ENCODE measurements at places on chromosomes 1 and 21.
A peak's percentile ranks its signal among the peaks of the same experiment; 100 is the strongest.

DNA sequence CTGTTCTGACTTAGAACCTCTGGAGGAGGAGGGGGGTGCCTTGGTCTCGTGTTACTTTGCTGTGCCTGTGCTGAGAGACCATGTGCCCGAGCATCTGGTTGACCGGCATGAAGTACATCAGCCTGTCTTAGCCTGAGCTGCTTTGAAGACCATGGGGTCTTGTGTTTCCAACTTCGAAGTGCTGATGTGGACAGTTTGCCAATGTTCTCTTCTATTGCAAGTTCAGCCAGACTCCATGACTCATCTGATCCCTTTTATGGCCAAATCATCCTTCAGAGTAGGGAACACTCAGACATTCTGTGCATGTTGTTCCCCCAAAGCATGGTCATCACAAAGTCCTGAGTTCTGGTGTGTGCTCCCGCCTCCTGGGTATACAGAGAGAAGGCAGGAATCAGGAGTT lies 6.0 kb upstream of the PLA2G2C start:
- DNase-seq: no peak

- no peak for DNase-seq
Observed at GRCh38 chr1:44553771-44554170, 120.5 kb downstream of the TMEM53 start.

DNA sequence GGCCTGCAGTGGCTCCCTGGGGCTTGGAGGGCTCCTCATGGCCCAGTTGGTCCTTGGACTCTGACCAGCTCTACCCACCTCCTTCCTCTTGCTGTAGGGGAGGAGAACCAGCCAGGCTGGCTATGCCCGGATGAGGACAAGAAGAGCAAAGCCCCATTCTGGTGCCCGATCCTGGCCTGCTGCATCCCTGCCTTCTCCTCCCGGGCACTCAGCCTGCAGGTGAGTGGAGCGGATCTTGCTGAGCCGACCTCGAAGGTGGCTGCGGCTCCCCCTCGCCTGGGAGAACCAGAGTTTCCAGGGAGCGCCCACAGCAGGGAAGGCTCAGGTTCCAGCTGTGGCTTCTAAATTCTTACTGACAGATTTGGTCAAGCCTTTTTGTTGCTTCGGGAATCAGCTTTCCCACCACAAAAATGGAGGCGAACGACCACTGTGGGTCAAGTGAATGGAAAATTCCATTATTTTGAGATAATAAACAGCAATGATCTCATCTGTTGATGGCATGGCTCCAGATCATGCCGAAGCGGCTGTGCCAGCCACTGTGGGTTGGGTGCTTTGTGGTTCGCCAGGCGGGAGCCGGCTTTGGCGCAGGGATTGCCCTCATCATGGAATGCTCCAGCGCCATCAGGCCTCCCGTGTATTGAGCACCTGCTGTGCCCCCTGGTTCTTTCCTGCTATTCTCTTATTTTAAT lies 106.5 kb upstream of the ACTL8 start:
- DNase-seq: no peak

DNA sequence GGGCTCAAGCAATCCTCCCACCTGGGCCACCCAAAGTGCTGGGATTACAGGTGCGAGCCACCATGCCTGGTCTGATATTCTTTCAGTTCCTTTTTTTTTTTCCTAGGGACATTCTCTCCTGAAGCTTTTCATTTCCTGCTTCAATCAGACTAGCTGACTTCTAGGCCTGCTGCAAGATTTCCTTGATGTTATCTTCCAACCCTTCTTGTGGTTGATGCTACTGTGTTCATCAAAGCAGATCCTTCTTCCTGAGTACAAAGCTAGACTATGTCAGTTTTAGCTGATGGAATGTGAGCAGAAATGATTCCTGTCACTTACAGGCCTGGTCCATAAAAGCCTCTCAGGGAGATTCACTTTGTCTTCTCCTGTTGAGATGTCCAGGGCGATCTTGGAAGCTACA lies 146.4 kb downstream of the CDC7 start:
- DNase-seq: no peak

DNA sequence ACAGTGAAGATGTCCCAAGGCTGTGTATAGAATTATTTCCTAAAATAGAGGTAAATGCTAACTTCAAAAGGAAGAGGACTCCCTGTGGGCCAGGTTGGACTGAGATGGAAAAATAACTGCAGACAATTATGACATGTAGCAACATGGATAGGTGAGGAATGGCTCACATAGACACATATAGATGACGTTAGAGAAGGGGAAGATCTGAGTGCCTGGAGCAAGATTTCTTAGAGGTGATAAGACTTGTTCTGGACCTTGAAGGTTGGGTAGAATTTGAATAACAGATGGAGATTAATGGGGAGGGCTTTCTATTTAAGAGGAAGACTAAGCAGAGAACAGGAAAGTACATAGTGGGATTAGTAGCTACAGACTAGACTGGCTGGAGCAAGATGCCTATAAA lies 76.9 kb downstream of the C1orf21 start:
- DNase-seq: no peak

DNA sequence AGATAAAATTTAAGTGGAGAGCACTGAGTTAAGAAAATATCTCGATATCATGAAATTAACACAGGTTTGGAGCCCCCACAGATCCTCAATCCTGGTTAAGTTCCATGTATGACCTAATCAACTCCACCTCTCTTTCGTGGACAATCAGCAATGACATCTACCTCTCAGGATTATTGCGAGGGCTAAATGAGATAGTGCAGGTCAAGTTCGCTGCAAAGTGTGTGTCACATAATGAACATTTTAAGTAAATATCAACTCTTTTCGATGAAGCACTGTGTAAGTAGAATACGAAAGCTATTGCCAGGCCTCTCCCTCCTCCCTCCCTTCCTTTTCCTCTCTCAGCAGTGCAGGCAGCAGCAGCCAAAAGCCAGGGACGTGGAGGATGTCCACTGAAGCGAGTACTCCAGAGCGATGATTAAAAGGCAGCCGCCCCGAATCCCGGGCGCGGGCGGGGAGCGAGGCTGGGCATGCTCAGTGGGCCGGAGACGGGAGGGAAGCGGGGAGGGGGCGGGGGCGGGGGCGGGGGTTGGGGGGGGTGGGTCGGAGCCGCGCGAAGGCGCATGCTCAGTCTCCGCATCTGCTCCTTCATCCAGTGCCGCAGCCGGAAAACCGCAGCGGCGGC lies at the start of gene CAMSAP2:
Gene CAMSAP2, plus strand, starts transcription at position 567 of the 622 bp plus-strand sequence. CDS start 935 bp downstream, outside the sequence.
- DNase-seq: peak; percentile 66

DNA sequence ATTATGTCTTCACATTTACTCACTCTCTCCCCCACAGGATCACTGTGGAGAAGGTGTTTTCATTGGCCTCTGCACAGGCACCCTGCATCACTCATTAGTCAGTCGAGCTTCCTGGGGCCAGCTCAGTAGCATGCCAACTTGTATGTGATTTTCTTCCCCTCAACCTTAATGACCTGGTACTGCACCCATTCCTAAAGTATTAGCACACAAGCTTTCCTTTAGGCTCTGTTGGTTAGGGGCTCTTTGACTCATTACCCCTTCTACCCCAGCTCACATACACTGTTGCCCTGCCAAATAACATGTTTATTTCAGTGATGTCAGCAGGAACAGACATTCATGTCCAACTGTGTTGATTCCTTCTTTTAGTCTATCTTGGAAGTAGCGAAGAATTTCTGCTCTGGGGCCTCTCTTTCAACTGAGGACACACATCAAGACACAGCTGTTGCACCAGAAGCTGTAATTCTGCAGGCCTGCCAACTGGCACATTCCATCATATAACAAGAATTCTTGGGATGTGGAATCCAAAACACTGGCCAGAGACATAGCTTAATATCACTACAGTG lies 603.5 kb upstream of the ADAMTS5 start:
- no peak for DNase-seq

GRCh38 chr1:118136187-118136941 lies 48.7 kb downstream of the SPAG17 start:
- peak; percentile 86 for DNase-seq

- no peak for DNase-seq
Observed at GRCh38 chr1:229985613-229986010, 81.4 kb upstream of the GALNT2 start.

GRCh38 chr1:116390195-116390594 lies 17.2 kb downstream of the ATP1A1 start:
- no peak for DNase-seq

DNA sequence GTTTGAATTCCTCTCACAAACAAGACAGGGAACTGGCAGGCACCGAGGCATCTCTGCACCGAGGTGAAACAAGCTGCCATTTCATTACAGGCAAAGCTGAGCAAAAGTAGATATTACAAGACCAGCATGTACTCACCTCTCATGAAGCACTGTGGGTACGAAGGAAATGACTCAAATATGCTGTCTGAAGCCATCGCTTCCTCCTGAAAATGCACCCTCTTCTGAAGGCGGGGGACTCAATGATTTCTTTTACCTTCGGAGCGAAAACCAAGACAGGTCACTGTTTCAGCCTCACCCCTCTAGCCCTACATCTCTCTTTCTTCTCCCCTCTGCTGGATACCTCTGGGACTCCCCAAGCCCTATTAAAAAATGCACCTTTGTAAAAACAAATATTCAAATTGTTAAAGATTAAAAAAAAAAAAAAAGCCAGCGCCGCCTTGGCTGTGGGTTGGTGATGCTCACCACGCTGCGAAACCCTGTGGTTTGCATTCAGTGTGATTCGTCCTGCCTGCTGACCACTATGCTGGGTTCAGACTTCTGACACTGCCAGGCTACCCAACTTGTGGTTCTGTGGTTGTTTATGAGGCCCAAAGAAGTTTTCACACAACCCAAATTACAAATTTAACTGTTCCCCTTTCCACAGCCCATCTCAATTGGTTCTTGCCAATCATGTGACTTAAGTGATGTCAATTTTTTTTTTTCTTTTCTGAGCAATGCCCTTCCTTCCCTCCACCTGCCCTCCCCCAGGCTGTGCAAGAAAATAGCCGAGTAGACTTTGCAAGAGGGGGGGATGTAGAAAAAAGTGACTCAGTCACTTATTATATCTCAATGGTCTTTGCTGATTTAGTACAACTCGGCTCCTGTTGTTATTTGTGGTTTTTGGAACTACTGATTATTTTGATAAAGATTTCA lies at the start of gene RUNX1:
Gene RUNX1, minus strand, starts transcription at position 597 of the 912 bp plus-strand sequence.
- peak; percentile 96 for DNase-seq

- peak; percentile 9 for DNase-seq
Observed at GRCh38 chr1:212089560-212090163, 54.1 kb downstream of the DTL start.

- no peak for DNase-seq
Observed at GRCh38 chr21:16040601-16041000, 310.8 kb downstream of the USP25 start.

- DNase-seq: no peak
Observed at GRCh38 chr1:241614144-241614543, 26.0 kb downstream of the CHML start.

DNA sequence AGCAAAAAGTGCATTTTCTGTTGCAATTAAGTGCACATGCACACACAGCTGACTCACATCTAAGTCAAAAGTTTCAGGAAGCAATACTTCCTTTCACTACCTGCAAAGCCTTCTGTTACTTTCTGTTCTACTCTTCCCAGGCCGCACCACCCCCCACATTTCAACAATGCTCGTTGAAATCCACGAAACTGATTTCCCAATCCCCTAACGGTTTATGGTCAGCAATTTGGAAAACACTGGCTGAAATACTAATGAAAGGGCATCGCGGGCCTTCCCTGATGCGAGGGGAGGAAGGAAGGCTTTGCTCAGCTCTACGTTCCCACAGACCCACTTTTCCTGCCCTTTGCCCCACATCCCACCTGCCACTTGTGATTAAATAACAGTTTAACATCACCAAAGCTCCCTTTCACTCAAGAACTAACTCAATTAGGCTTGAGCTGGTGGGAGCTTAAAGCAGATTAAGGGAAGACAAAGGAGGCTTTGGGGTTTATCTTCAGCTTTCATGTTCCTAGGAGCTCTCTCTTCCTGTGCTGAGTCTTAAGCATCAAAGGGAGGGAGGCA lies 243.2 kb upstream of the RAB4A start:
- DNase-seq: peak; percentile 91

Data from inflammatory macrophage treated with lipopolysaccharide for 4 hours (primary cell).